ENCODE measurements at places on chromosomes 5 and 9.

- DNase-seq = no peak
These were observed 2.7 kb upstream of the PURA start for GRCh38 chr5:140111011-140111858.

DNA sequence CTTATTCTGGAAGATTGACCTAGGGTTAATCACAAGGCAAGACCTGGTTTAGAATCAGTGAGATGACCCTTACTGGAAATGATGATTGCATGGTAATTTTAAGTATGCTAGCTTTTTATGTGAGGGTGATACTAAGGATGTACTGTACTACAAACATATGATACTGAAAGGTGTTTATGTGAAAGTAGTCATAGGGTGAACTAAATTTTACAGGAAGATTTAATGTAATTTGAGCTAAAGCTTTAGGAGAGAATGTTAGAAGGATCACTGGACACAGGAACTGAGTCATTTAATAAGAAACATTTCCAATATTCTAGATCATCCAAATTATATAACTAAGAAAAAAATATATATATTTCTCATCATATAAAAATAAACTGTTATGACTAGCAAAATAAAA, 197.2 kb downstream of the COX7C start:
- no peak for DNase-seq

GRCh38 chr9:16715404-16715803, 155.1 kb downstream of the BNC2 start:
- DNase-seq = no peak

GRCh38 chr9:126443144-126443543, 116.5 kb downstream of the MVB12B start:
- no peak for DNase-seq

- no peak for DNase-seq
These were observed 270.7 kb upstream of the MSX2 start for GRCh38 chr5:174453690-174454089.

DNA sequence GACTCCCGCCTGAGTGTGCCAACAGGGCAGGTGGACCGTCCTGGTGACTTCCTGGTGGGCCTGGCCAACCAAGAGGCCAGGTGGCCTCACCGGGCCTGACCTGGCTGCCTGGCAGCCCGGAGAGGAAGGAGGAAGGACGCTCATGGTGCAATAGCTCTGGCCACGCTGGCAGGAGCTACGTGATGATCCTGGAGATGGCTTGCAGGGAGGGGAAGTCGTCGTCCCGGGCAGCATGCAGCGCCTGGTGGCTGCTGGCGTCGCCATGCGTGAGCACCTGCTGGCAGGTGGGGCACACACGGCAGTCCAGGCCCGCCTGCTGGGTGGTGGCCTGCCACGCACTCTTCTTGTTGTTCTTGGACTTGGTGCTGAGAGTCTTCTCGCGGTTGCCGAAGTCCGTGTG, 26.3 kb downstream of the SPATA31C1 start:
- DNase-seq = no peak

DNA sequence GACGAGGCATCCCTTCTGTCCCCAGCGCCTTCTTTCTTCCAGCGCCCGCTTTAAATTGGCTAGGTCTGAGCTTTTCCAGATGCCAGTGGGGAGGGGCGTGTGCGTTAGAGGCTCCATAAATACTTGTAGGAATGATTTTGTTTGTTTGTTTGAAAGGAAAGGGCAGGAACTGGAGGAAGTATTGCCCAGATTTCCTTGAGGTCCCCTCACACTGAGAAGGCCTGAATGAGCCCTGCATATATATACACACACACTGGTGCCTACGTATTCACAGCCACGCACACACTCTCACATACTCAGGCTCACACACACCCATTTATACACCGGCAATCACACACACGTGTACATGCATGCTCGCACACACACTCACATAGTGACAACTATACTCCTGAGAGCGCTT, 1.0 kb upstream of the SLIT3 start:
- no peak for DNase-seq

DNA sequence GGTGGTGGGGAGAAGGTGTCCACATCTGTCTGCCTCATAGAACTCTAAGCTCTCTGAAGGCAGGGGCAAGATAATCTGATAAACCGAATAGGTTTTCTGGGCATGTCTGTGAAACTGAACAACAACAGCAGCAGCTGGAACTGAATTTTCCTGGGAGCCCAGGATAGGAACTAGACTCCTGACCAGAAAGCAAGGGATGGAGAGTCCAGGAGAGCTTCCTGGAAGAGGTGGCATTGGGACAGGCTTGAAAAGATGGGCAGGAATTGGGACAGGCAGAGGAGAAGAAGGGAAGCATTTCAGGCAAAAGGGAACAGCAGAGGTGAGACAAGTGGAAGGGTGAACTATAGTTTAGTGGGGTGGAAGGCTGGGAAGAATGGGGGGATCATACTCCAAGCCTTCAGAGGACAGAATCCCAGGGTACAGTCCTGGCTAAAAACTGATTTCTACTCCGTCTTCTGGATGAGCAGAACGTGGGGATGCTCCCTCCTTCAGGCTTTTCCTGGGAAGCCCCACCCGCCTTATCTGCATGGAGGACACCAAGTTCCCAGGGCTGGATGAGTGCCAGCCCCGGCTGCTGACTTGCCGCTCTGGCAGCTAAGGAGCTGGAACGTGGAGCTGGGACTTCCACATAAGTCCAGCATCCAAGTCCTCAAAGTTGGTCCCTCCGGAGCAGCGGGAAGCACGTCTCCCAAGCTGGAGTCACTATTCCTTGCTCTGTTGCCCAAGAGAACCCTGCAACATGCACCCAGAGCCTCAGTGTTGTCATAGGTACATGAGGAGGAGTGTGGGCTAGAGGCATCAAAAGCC, 13.9 kb upstream of the KIF12 start:
- DNase-seq = no peak

GRCh38 chr9:16884952-16885513, 14.6 kb upstream of the BNC2 start:
- no peak for DNase-seq

- no peak for DNase-seq
These were observed 15.6 kb upstream of the SPINK14 start for GRCh38 chr5:148152781-148153180.

DNA sequence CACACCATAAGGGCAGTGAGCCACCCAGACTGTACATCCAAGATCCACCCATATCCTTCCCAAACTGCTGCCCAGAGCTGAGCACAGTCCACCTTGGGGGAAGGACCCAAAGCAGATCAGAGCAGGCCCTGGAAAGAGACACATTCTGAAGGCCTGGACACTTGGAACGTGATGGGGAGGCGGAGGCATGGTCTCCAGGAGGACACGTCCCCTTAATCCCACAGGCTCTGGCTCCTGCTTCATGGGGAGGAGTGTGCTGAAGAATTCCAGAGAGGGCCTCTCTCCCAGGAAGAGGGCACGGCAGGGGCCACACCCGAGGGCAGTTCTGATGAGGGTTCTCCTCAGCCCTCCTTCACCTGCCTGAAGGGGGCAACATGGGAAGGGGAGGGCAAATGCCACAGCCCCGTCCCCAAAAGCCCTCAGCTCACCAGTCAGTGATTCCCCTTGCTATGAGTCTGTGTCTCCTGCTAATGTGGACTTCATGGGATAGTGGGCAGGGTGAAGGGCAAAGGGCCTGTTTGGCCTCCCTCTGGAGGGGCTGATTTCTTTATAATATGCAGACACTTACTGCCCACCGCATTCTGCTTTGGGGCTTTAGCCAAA, 276.8 kb downstream of the ENC1 start:
- no peak for DNase-seq

- no peak for DNase-seq
These were observed 112.7 kb upstream of the PANK3 start for GRCh38 chr5:168691891-168692290.

DNA sequence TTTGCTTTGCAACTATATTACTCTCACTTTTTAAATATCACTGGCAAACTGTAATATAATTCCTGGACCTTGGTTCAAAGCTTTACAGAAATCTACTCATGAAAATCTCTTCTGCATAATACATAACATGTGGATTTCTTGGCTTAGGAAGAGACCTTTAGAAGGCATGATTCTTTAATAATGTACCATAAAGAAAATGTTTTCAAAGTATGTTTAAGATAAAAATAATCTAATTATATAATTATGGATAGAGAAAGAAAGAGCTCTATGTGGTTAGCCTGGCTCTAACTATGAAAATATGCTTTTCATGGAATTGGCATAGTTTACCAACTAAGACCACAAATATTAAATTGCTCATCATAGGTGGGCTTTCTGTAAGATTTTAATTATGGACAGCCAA, 817.8 kb downstream of the TLE1 start:
- DNase-seq = no peak

- DNase-seq = no peak
These were observed 301.8 kb downstream of the TLE1 start for GRCh38 chr9:81387360-81388106.

GRCh38 chr9:136544548-136544963, 1.3 kb downstream of the NOTCH1 start:
- peak; percentile 43 for DNase-seq

GRCh38 chr9:107674721-107675277, 185.2 kb upstream of the KLF4 start:
- no peak for DNase-seq

DNA sequence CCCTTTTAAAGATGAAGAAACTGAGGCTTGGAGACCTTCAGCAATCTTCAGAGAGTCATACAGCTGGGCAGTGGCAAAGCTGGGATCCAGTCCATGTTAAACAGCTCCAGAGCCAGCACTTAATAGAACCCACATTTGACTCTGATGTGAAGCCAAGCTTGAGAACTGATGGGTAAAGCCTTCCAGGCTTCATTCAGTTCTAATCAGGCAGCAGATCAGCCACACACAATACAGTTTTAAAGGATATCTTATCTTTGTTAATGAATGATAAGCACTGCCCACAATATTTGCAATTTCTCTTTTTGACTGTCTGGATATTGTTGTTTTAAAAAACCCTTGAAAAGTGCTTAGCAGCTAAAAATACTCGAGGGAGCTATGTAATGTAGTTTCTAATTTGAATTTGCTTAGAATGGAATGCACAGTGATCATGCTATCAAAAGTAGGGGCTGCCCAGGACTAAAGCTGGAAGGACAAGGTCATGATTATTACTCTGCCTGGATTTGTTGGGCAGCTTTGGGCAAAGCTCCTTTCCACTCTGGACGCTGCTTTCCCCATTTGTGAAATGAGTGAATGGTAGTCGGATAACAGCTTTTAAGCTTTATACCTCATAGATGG, 31.3 kb upstream of the HTR4 start:
- DNase-seq = no peak

GRCh38 chr5:112914584-112914983, 7.4 kb downstream of the REEP5 start:
- DNase-seq = no peak

GRCh38 chr9:11417782-11418181, 805.0 kb upstream of the PTPRD start:
- DNase-seq = no peak

DNA sequence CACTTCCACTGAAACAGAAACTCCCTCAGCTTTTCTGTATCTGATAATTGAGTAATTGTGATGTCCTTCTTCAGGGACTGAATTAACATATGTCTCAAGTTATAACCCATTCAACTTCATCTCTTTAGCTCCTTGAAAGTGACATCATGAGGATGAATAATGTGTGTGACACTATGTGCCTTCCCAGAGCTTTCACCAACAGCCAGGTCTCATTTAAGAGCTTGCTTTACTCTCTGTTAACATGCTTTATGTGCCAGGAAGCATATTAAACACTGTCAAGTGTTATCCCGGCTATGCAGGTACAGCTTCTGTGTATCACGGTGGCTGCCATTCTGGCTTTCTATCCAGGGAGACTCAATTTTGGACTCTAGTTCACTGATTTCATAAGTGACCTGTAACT, 799.9 kb downstream of the CDH12 start:
- DNase-seq = no peak

DNA sequence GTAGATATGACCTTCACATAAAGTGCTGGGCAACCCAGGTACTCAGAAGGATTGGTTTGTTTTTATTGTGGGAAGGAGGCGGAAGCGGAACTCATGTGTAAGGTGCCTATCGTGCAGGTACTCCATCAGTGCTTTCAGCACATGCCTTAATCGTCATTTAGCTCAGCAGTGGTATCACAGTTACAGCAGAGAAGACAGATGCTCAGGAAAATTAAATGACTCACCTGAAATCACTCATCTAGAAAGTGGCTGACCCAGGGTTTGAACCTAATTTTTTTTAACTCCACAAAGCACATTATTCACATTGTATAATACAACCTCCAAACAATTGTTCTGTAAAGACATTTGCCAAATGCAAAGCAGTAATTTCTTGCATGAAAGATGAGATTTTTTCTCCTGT, 2.2 kb downstream of the C5orf46 start:
- no peak for DNase-seq

- no peak for DNase-seq
These were observed 136.1 kb downstream of the TMEM38B start for GRCh38 chr9:105830461-105830860.

GRCh38 chr9:30060976-30061375, 2323.5 kb upstream of the ACO1 start:
- no peak for DNase-seq

DNA sequence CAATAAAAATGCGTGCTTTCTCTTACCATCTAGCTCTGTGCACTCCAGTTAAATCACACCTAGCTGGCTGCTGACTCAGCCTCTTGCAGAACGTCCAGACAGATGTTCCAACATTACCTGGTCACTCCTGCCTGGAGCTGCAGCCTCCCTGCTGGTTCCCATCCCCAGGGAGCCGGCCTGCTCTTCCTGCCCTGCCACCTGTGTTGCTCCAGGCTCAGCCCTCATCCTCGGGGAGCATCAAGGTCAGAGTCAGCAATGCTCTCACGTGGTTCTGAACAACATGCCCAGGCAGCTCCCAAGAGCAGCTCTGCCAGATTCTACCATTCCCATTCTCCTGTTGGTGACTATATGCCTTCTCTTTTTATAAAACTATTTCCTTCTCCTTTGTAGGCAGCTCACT, 81.3 kb downstream of the GADD45G start:
- no peak for DNase-seq

GRCh38 chr5:53200306-53200705, 90.7 kb upstream of the MOCS2 start:
- DNase-seq = no peak

GRCh38 chr5:157197086-157197485, 16.4 kb downstream of the ITK start:
- peak; percentile 31 for DNase-seq

DNA sequence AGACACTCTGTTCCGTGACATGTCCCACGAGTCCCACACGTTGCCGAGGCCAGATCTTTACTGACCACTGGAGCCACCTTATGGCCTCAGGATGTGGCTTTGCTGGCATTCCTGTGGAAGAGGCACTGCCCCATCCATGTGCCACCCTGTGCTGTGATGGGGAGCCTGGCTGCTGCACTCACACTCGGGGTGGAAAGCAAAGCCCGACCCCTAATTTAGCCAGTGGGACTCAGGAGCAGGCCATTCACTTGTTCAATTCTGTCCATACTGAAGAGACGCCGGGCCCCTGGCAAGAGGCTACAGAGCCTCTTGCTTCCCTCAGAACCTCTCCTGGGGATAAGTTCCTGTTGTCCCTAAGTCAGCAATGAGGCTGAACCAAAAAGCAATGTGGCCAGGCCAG, 18.6 kb upstream of the CEP72 start:
- DNase-seq = no peak

- DNase-seq = no peak
These were observed 4.8 kb downstream of the ADAMTSL1 start for GRCh38 chr9:18478501-18479361.

- DNase-seq = peak; percentile 45
These were observed 151.1 kb upstream of the ERCC6L2 start for GRCh38 chr9:95724253-95724991.

GRCh38 chr5:157900644-157901043, 41.7 kb upstream of the CLINT1 start:
- no peak for DNase-seq

GRCh38 chr5:151012862-151013261, 7.5 kb upstream of the GPX3 start:
- DNase-seq = no peak

Data from effector CD4-positive, alpha-beta T cell (primary cell).